ENCODE measurements at places on chromosomes 2 and 18.

DNA sequence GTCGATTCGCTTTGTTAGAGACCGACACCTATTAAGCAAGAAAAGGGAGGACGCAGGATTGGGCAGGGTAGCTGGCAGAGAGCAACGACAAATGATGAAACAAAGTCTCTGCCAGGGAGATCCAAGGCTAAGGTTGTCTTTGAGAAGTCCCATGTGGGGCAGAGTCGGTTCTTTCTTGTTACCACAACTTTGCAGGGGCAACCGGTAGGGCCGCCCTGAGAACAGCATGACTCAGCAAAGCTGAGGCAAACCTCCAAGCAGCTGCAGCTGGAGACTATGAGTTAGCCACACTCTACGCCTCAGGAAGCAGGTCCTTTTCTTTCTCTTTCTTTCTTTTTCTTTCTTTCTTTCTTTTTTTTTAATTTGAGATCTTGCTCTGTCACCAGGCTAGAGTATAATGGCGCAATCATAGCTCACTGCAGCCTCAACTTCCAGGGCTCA is 452.3 kb upstream of the ID2 start:
- DNase-seq = peak; percentile 73

GRCh38 chr2:176999301-176999700 is 213.3 kb upstream of the HNRNPA3 start:
- DNase-seq = peak; percentile 19

DNA sequence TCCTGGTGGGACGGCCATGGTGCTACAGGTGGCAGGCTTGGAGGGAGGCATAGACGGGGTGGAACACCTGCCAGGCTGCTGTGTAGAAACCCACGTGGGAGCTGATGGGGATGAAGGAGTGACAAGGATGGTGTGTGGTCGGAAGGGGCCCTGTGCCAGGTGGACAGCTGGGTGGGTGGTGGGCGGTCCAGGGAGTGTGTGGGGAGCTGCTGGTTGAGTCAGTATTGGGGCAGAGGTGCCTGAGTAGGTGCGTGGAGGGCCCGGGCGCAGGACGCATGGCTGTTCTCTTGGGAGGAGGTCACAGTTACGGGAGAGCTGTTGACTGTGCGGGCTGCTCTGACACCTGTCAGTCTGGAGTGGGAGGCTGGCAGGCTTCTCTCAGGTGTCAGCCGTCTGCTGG is 12.6 kb upstream of the D2HGDH start:
- DNase-seq = no peak

GRCh38 chr2:45674035-45674816 is 22.8 kb downstream of the PRKCE start:
- DNase-seq = no peak

GRCh38 chr2:222859786-222860612 is 837 bp upstream of the ACSL3 start:
- DNase-seq = peak; percentile 84

DNA sequence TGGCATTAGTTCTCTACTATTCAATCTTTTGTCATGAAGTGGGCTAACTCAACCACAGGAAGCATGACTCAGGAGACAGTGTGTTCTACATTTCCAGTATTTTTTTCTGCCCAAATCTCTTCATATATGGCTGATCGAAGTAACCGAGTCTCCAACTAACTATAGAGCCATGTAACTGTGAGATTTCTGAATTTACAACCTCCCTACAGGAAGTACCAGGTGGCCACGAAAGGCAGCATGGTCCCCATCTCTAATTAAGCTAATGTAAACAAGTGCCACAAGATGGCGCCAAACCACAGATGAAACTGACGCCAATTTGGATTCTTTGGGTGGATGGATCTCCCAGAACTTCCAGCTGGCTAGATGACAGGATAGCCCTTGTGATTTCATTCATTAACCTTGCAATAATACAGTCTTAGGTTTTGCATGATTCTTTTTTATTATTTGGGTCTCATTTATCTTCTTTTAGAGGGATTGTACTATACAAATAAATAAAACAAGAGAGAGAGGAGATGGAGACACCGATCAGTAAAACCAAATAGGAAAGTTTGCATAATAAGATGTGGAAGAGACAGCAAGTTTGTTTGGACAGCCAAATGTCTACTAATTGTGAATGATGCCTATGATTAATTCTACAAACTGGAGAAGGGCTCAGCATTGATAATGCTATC is 18.3 kb upstream of the ARHGAP15 start:
- peak; percentile 76 for DNase-seq

GRCh38 chr2:71524476-71524875 is 71.1 kb downstream of the DYSF start:
- DNase-seq = no peak

- no peak for DNase-seq
These were observed 56.3 kb downstream of the SCG2 start for GRCh38 chr2:223545830-223546229.

GRCh38 chr2:60675301-60675700 is 80.8 kb upstream of the PAPOLG start:
- no peak for DNase-seq

- DNase-seq = no peak
These were observed 13.9 kb upstream of the SLC66A3 start for GRCh38 chr2:11141319-11141718.

DNA sequence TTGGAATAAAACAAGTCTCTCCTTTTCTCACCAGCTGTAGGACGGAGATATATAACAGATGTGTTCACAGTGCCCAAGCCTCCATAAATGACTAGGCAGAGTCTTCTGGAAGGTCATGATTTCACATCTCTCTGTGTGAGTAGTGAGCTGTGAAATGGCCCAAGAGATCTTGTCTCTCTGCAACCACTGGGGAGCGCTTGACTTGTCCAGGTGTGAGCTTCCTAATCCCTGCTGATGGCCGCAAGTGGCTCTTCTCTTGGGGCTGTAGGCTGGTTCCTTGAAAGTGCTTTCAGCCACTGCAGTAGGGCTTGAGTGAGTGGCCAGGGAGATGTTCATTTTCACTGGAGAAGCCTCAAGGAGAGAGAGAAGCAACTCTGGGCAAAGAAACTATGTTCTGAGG is 38.1 kb upstream of the OTOS start:
- no peak for DNase-seq

DNA sequence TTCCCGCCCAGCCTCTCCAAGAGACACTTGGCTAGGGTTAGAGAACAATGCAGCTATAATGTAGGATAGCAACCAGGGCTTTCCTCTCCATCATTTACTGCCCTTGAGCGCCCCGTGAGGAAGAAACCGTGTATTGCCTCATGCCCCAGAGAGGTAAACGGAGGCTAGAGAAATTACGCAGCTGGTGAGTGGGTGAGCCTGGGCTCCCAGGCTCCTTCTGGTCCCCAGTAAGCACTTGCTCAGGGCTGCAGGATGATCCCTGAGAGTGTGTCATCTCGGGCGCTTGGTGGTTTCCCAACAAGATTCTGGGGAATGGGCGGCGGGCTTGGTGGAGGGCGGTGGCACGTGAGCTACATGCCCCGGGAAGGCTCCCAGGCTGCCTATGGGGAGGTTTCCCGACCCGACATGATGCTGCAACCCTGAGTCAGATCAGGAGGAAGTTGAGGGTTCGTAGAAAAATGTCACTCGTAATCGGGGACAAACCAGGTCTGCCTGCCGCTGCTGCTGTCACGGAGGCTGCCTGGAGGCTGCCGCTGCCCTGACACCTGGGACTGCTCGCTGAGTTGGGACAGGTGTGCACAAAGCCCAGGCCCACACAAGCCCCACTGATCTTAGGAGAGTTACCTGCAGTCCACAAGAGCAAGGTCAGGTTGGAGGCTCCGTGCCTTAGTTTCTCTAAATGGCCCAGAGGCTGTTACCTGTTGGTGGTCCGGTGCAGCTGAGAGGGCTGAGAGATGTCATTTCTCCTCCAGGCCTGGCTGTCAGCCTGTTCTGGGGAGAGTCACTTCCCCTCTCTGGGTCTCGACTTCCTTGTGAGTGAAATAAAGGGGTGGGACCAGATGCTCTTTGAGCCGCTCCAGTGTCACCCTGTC is at the start of gene GPR55:
Gene GPR55 (minus strand): TSS at position 773 of the 872 bp plus-strand sequence. CDS start 14,280 bp downstream, outside the sequence.
- no peak for DNase-seq

DNA sequence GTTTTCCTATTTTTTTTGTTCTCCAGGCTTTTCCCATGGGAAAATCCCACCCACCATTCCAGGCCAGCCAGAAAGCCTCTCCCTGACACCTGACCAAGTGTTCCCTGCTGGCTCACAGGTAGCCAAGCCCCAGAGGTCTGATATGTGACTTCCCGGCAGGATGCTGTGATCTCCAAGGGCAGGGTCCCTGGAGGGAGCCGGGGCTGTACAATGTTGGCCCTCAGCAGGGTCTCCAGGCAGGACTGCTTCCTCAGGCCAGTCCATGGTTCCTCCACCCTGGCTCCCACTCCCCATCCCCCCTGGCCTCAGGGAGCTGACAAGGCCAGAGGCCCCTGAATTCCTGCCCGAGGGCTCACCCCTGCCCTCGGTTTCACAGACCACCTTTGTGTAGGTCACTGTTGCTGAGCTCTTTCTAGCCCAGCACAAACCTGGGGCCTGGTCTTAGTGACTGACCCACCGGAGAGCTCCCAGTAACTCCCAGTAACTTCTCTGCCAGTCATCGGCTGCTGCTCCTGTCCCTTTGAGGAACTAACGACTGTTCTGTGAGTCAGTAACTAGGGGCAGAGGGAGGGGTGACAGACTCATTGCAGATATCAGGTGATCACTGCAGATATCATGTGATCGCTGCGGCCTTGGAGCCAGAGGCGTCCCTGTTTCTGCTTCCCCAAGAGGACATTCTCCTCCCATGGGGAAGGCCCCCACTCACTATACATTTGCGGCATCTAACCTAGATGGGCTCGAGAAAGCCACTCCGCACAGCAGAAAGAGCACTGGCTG is 38.7 kb downstream of the SDC1 start:
- no peak for DNase-seq

GRCh38 chr2:74873012-74873665 is 39.2 kb downstream of the HK2 start:
- DNase-seq = no peak

DNA sequence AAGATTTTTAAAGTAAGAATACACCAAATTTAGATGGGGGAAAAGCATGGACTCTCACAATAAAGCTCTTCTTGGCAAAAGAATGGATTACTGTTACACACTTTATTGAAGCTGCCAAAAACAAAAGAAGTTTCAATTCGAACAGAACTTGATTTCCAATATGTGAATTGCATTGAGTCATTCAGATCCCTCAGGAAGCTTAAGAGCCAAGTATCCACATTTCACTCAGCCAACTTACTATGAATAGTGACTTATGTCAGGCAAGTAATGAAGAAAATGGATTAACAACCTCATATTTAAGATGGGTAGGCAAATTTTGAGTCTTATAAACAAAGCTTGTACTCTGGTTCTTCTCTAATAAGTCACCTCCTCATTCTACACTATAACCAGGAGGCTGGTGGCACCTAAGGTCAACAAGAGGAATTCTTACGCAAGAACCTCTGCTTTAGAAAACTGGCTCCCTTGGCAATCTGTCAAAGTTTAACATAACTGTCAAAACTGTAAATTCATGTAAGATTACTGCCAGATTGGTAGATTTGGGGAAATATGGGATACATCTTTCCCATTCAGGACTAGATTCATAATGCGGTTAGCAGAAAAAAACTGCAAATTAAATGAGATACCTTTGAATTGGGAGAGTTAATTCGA is 6.0 kb downstream of the HADHA start:
- peak; percentile 46 for DNase-seq

- DNase-seq = no peak
These were observed 294.5 kb downstream of the CNTNAP5 start for GRCh38 chr2:124319577-124319976.

GRCh38 chr18:2515908-2516625 is 55.2 kb downstream of the METTL4 start:
- peak; percentile 94 for DNase-seq

GRCh38 chr18:78751664-78752063 is 228.0 kb upstream of the SALL3 start:
- DNase-seq = no peak

GRCh38 chr18:811182-811891 is 705 bp downstream of the YES1 start:
- DNase-seq = peak; percentile 24

DNA sequence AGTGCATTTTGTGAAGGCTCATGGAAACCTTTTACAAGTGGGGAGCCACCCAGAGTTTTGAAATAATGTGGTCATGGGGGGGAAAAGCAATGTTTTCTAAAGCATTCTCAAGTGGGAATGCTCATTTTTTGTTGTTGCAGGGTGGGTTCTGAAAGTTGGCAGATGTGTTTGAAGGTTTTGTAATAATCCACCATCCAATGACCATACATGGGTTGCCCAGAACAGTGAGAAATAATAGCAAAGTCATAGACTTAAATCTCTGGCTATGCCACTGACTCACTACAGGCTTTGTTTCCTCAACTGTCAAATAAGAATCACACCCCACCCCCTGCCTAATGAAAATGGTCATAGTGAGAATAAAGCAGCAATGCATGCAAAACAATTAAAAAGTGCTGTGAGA is 2.9 kb downstream of the DSG3 start:
- peak; percentile 53 for DNase-seq

GRCh38 chr2:74560591-74560990 is 6.1 kb downstream of the DOK1 start:
- no peak for DNase-seq

- DNase-seq = no peak
These were observed 8.5 kb upstream of the CYBRD1 start for GRCh38 chr2:171513719-171514160.

GRCh38 chr2:1674766-1675397 is 69.4 kb downstream of the PXDN start:
- no peak for DNase-seq

DNA sequence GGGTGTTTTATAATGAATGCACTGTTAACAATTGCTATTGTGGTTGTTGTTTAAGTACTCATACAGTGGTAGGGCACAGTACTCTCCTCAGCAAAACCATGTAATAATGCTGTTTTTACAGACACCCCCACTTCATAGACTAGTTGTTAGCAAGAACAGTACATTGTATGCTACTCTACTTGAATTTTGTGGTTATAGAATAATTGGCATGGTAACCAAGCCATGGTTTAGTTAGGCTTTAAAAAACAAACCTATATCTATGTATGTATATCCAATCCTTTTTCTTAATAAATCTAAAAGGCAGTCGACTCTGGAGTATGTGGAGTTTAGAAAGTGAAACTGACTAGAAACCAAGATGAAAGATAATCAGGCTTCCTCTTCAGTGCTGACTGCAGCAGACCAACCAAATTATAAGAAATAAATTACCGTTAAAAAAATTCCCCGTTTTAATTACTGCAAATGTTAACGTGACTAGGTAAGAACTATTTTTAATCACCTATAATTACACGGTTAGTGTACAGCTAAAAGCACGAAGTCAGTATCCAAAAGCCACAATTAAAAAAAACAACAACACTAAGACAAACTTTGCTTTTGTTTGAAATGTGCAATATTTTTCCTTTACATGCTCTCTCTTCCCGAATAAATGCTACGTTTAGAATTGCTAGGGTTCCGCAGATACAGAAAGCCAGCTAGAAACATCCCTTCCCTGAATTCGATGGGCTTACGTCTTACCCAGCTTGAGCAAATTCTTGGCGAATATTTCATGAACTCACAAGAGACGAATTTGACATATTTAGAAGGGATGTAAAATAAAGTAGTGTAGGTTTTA is 113.3 kb upstream of the SERTAD2 start:
- peak; percentile 57 for DNase-seq

GRCh38 chr2:120323214-120323613 is 22.7 kb upstream of the INHBB start:
- peak; percentile 74 for DNase-seq

Measured in fibroblast of pulmonary artery (primary cell).